ENCODE measurements at places on chromosomes 1 and 21.
A peak's percentile ranks its signal among the peaks of the same experiment; 100 is the strongest.

DNA sequence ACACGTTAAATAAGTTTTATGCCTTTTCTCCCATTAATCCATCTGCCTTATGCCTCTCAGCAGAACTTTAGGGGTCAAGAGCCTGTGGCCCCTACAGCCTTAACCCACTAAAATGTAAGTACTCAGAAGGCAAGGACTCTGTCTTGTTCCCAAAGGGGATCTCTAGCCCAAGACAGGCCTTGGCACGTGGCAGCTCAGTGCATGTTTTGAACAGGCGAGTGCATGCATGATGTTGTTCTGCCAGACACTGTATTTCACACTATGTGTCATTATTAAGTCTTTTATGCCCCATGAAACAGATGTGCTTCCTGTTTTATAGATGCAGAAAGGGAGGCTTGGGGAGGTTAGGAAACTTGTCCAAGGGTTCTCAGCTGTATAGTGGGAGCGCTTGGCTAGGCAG, 102.8 kb downstream of the ETS2 start:
- H3K36me3 ChIP-seq = no peaks in the 10 kb centered on the region
- H3K27ac ChIP-seq = no peak overlapping the region
- no peaks in the 10 kb centered on the region for H3K27me3 ChIP-seq
- peaks cover 3% of the 10 kb centered on the region for H3K4me1 ChIP-seq
- no peak overlapping the region for H3K4me3 ChIP-seq
- DNase-seq = no peak

- peaks cover 12% of the 10 kb centered on the region for H3K4me1 ChIP-seq
- H3K36me3 ChIP-seq = no peaks in the 10 kb centered on the region
- DNase-seq = no peak
These were observed 3.9 kb downstream of the RNF220 start for GRCh38 chr1:44408632-44409602.

DNA sequence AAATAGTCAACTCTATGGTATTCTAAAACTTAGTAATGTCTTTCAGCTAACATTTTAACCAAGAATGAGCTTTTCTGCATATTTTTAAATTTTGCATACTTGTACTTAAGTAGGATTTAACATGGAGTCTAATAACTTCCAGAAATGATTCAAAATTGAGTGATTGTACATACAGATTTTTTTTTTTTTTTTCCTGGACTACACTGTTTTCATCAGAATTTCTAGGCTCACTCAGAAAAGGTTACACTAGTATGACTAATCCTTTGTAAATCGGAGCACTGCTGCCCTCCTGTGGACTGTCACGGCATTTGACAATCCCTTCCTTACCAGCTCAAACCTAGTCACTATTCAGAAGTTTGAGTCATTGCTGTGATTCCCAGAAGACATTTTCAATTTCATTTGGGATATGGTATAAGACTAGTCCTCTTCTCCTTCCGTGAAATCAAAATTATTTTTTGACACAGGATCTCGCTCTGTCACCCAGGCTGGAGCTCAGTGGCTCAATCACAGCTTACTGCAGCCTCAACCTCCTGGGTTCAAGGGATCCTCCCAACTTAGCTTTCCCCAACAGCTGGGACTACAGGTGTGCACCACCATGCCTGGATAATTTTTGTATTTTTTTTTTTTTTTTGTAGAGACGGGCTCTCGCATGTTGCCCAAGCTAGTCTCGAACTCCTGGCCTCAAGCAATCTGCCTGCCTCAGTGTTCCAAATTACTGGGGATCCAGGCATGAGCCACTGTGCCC, 45.5 kb downstream of the CD46 start:
- H3K4me3 ChIP-seq = no peak overlapping the region
- DNase-seq = peak; percentile 91
- no peaks in the 10 kb centered on the region for H3K27me3 ChIP-seq

DNA sequence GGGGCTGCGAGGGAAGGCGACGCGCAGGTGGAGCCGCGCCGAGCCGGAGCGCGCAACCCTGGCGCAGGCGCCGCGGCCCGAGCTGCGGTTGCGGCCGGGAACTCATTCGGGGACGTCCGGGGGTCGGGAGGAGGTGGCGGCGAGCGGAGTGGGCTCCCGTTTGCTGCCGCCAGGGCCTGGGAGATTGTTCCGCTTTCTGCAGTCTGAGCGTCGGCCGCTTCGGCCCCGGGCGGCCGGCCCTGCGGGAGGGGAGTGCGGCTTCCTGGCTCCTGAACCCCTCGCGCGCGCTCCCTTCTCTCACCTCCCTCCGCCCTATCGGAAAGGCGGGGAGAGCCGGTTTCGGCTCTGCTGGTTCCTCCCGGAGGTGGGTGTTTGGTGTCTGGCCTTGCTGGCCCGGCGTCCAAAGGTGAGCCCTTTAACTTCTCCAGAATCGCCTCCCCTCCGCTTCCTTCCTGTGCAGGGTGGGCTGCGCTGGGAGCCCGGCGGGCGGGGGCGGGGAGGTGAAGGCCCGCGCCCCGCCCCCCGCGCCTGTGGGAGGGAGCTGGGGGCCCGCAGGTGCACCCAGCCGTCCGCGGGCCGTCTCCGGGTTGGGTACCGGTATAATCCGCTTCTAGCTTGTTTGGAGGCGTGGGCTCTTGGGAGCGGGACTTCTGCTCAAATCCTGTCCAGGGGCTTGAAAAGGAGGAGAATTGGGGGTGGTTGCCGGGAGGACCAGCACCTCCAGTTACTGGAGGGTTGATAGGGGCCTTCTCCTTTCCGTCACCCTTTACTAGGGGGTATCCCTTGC, 683 bp downstream of the LRRC8D start:
- no peaks in the 10 kb centered on the region for H3K27me3 ChIP-seq
- H3K36me3 ChIP-seq = no peaks in the 10 kb centered on the region

- no peaks in the 10 kb centered on the region for H3K27me3 ChIP-seq
- H3K4me1 ChIP-seq = peaks cover 21% of the 10 kb centered on the region
- no peak overlapping the region for H3K4me3 ChIP-seq
- H3K27ac ChIP-seq = no peak overlapping the region
- no peak for DNase-seq
These were observed 448.1 kb upstream of the B3GALT2 start for GRCh38 chr1:193634470-193634869.

DNA sequence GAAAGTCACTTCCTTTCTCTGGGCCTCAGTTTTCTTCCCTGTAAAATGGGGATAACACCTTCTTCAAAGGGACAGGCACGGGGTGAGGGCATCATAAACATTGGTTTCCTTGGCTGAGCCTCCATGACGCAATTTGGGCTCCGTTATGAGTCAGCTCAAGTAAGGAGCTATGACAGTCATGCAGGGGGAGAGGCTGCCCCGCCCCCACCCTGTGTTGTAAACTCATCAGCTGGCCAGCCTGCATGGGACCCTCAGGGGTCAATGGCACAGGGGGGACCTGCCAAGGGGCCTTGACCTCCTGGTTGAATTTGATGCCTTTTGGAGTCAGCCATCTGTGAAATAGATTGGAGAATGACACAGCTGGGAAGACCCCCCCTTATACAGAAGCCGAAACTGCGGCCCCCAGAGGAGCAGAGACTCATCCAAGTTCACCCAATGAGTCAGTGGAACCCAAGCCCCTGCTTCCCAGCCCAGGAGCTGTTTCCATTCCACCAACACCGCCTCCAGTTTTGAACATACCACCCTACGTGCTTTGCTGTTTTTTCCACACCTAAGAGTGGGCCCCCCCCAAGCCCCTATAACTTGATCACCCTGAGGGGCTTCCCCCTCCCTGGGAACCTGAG, 36.8 kb upstream of the RUNX3 start:
- no peak for DNase-seq
- H3K4me3 ChIP-seq = no peak overlapping the region
- peaks cover 4% of the 10 kb centered on the region for H3K27me3 ChIP-seq

DNA sequence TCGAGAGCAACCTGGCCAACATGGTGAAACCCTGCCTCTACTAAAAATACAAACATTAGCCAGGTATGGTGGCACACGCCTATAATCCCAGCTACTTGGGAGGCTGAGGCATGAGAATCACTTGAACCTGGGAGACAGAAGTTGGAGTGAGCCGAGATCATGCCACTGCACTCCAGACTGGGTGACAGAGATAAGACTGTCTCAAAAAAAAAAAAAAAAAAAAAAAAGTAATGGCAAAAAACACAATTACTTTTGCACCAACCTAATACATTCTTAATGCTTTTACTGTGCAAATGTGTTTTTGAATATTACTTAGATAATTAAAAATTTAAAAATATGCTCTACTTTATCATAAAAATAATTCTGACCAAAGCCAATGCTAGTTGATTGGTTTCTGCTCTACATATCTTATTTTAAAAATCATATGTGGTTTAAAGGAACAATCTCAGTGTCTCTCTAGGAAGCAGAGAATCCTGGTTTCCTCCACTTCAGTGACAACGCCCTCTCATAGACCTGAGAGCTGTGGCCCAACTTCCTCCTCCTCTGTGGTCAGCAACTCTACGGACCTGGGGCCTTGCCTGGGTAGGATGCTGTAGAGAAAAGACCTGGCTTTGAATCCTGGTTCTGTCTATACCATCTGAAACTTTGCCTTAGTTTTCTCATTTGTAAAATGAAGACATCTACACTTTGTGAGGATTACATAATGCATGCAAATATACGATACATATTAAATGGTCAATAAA, 64.7 kb downstream of the TGFBR3 start:
- no peak for DNase-seq
- H3K27me3 ChIP-seq = no peaks in the 10 kb centered on the region
- no peak overlapping the region for H3K27ac ChIP-seq
- H3K4me1 ChIP-seq = no peaks in the 10 kb centered on the region

GRCh38 chr1:87061742-87062156, 147.3 kb downstream of the HS2ST1 start:
- no peaks in the 10 kb centered on the region for H3K27me3 ChIP-seq
- no peaks in the 10 kb centered on the region for H3K4me1 ChIP-seq
- H3K4me3 ChIP-seq = no peak overlapping the region
- peak; percentile 8 for DNase-seq
- no peaks in the 10 kb centered on the region for H3K36me3 ChIP-seq

GRCh38 chr1:83670909-83671565, 327.9 kb downstream of the TTLL7 start:
- H3K27me3 ChIP-seq = no peaks in the 10 kb centered on the region
- no peaks in the 10 kb centered on the region for H3K4me1 ChIP-seq
- no peak overlapping the region for H3K4me3 ChIP-seq
- no peak for DNase-seq
- H3K27ac ChIP-seq = no peak overlapping the region

DNA sequence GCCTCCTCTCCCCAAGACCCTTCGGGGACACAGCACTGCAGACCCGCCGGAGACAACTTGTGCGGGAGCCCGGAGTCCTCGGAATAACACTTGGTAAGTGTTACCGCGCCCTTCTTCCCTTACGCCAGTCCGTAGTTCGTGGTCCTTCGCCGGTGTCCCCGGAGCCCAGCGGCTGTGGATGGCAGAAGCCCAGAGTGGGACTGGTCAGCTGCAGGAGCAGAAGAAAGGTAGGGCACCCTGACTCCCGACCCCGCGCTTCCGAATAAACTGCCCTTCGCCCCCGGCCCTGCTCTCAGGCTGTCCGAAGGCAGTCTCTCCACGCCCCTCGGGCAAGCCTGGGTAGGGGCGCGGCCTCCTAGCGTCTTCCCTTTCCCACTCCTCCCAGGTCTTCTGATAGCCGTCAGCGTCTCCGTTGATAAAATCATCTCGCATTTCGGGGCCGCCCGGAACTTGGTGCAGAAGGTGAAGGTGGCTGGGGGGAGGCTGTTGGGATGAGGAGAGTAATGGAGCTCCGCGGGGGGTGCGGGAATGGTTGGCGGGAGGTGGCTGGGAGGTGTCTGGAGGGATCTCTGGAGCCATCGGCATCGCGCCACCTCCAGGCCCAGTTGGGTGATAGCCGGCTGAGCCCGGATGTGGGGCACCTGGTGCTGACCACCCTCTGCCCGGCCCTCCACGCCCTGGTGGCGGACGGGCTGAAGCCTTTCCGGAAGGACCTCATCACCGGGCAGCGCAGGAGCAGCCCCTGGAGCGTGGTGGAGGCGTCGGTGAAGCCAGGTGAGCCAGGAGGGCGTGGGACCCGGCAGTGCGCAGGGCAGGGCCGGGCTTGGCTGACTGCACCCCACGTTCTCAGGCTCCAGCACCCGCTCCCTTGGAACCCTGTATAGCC, 4.3 kb downstream of the RUSC1 start:
- H3K27ac ChIP-seq = peak overlapping the region; percentile 8
- DNase-seq = peak; percentile 53
- peaks cover 36% of the 10 kb centered on the region for H3K4me1 ChIP-seq
- H3K27me3 ChIP-seq = no peaks in the 10 kb centered on the region

DNA sequence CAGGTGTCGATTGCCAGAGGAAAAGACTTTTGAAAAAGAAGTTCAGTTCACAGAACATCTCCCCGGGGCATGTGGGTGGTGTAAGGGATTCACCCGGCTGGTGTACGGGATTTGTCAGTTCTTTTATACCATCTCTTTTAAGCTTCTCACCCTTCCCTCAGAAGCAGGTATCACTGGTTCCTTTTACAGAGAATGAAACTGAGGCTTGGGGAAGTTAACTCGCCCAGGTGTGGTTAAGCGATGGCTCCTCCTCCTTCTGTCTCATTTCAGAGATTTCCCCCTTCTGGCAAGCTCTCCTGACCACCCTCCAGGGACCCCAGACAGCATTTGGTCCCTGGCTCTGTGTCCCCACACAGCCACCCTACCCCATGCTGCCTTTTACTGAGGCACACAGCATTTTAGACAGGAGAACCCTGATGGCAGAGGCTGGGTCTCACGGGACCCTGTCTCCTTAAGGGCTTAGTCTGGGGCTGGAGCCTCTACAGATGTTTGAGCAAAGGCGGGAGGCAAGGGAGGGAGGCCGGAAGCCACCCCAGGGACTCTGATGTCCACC, 2.8 kb upstream of the ECE1 start:
- H3K4me3 ChIP-seq = no peak overlapping the region
- no peaks in the 10 kb centered on the region for H3K27me3 ChIP-seq
- no peak overlapping the region for H3K27ac ChIP-seq

- no peak for DNase-seq
- H3K27ac ChIP-seq = no peak overlapping the region
- H3K27me3 ChIP-seq = peaks cover 10% of the 10 kb centered on the region
- no peak overlapping the region for H3K4me3 ChIP-seq
These were observed 8.1 kb upstream of the LMX1A start for GRCh38 chr1:165364568-165365133.

DNA sequence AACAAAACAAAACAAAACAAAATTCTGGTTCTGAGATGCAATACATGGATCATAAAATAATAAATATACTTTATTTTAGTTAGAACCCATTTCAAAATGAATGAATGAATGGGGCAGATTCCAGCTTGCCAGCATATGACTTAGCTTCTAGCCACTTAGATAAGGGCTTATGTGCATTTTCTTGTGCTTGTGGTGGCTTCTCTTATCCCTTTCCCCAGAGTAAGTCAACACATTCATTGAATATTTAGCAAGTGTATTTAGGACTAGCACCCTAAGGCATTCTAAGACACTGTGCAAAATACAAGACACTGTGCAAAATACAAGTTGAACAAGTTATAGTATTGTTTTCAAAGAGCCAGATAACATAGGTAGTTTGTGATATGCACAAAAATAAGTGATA, 4.7 kb downstream of the ADIPOR1 start:
- DNase-seq = no peak
- H3K4me3 ChIP-seq = no peak overlapping the region
- H3K36me3 ChIP-seq = no peaks in the 10 kb centered on the region
- no peaks in the 10 kb centered on the region for H3K27me3 ChIP-seq
- no peak overlapping the region for H3K27ac ChIP-seq

DNA sequence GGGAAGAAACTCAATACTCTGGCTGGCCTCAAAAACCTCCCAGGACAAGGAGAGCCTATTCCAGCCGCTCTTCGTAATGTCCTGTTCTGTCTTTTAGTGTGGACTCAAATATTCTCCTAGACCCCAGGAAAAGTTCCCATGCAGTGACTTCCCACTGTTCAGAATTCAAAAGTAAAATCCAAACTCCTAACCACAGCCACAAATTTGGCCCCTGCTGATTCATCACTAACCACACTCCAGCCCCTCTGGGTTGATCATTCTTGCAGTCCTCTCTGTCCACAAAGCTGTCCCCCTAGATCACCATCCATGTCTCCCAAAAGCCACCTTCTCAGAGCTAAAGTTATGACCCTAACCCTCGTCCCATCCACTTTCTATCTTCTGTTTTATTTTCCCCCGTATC, 5.1 kb downstream of the CTNNBIP1 start:
- H3K4me3 ChIP-seq = no peak overlapping the region
- no peak for DNase-seq
- no peak overlapping the region for H3K27ac ChIP-seq

Data from endothelial cell of umbilical vein (primary cell).